HAP-1 (cell line): ENCODE measurements at places on chromosomes 12 and 14.

GRCh38 chr14:73610687-73611086 lies 1.6 kb upstream of the ACOT6 start:
- no peak for DNase-seq

DNA sequence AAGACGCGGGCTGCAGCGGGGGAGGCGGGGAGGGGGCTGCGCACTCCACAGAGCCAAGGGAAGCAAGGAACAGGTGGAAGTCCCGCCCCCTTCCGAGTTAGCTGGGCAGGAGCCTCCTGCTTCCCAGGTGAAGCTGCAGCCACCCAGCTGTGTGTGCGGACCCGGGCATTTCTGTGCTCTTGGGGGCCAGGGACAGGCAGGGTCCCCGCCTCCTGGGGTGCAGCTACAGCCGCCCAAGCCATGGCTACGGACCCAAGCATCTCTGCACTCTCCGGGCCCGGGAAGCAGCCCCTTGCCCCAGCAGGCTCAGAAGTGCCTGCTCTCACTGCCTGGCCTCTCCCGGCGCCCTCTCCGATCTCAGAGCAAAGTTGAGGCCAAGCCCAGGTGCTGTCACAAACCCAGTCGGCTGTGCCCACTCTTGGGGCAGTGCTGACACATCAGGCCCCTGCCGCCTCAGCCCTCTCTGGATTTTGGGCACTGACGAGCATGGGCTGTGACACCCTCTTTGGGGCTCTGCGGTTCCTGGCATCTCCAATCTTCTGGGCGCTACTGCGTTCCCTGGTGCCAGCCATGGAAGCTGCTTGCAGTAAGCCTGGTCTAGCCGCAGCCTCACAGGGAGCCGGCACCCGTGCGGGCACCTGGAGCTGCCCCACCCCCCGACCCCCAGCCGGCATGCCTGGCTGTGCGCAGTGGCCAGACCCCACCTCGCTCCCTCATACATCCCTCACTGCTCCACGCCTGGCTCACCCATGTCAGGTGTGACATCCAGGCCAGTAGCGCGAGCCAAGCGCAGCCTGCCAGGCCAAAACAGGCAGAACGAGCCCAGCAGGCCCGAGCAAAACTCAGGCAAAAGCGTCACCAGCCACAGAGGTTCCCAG lies 8.5 kb upstream of the MGAT4C start:
- DNase-seq, result no peak

DNA sequence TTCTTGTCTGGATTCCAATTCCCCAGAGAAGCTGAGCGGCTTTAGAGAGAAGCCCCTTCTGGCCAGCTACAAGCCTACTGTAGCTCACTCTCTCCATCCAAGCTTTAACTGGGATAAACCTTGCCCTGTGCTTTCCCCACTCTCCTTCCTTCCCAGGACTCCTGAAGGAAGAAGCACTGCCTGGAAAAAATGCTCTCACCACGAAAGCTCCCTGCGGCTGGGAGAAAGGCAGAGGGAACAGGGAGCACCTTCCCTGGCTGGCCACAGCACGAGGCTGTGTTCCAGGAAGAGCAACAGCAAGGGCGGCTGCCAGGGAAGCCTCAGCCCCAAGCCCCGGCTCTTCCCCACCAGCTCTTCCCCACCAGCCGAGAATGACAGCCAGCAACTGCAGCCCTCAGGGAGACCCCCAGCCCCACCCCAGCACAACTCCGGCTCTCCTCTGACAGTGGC lies 40.8 kb upstream of the PNMA1 start:
- no peak for DNase-seq

- DNase-seq, result no peak
Observed at GRCh38 chr14:71824816-71825215, 107.4 kb upstream of the RGS6 start.

- DNase-seq, result peak; percentile 79
Observed at GRCh38 chr14:67268426-67269150, 27.4 kb downstream of the PALS1 start.

GRCh38 chr12:89492883-89493282 lies 31.7 kb downstream of the GALNT4 start:
- no peak for DNase-seq

DNA sequence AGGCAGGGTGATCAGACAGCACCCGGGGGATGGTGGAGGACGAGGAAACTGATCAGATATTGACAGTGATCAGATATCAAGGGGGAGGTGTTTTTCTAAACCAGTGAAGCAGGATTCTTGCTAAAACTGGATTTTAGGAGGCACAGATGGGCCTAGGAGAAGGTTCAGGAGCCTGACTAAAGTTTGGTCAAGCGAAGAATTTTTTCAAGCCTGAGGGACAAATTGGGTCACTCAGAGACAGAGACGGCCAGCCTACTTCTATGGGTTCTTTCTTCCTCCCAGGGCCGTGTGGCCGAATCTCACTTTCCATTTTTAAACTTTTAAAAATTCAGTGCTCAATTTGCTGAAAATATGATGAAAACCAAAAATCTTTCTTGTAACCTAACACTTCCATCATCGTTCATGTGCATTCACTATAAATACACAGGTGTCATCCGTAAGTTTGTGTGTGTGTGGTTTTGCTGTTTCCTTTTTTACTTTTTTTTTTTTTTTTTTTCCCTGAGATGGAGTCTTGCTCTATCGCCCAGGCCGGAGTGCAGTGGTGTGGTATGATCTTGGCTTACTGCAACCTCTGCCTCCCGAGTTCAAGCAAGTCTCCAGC lies 68.5 kb downstream of the RIN3 start:
- no peak for DNase-seq

- no peak for DNase-seq
Observed at GRCh38 chr14:49159081-49159480, 427.1 kb downstream of the RPS29 start.

DNA sequence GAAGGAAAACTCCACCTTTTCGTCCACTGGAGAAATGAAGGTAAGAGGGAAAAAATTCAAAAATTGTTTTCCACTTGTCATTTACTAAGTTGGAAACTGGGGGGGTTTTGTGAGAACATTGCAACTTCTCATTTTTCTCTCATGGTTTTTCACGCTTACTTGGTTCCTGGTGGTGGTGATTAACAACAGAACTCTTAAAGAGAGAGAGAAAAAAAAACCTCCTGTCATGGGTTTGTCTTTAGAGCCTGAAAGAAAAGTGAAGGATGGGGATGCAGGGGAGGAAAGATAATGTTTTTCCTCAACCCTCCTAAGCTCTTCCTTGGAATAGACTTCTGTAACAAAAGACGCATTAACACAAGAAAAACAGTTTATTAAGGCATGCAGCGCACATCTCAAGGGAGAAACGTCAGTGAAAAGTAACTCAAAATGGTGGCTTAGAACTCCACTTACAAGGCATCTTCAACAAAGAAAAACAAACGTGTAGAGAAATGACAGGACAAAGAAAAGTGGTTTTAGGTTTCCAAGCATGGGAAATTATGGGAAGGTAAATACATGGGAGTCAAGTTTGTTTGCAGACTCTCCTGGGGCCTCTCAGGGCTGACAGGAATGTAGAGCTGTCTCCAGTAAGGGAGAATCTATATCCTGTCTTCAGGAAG lies 81.9 kb upstream of the ATF7IP start:
- DNase-seq, result peak; percentile 39

- no peak for DNase-seq
Observed at GRCh38 chr14:64692986-64693809, 11.0 kb upstream of the PLEKHG3 start.

DNA sequence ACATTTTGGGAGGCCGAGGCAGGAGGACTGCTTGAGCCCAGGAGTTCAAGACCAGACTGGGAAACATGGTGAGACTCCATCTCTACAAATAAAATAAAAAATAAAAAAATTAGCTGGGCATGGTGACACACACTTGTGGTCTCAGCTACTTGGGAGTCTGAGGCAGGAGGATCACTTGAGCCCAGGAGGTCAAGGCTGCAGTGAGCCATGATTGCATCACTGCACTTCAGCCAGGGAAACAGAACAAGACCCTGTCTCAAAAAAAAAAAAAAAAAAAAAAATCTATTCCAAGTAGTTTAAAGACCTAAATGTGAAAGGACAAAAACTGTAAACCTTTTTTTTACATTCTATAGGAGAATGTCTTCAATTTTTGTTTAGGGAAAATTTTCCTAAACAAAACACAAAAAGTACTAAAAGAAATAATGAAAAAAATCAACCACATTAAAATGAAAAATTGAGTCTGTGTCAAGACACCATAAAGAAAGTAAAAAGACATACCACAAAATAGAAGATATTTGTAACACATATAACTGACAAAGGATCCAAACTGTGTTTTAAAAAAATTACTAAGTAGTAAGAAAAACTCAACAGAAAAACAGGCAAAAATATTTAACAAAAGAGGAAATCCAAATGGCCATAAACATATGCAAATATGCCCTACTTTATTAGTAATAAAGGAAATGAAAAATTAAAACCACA lies 17.0 kb downstream of the TMEM116 start:
- no peak for DNase-seq

GRCh38 chr12:110846615-110847566 lies at the start of gene CCDC63:
CCDC63 (plus strand) TSS chr12:110846987; CDS start chr12:110852955, 5,968 bp downstream.
- peak; percentile 54 for DNase-seq

DNA sequence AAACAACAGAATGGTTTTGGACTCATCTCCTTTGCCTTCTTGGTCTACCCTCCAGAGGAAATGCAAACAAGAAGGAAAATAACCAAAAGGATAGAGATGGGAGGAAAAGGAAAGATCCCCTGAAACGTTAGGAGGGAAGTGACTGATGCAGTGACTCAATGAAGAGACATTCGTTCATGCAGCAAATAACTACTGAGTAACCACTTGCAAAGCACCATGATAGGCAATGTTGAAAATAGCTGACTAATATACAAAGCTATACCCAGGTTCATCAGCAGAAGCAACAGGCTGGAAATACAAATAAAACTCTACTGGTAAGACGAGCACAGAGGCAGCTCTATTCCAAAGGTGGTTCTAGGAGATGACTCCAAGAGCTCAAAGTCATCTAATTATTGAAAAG lies 41.8 kb downstream of the R3HDM2 start:
- no peak for DNase-seq

GRCh38 chr12:69467366-69467765 lies 2.8 kb upstream of the FRS2 start:
- DNase-seq, result no peak

DNA sequence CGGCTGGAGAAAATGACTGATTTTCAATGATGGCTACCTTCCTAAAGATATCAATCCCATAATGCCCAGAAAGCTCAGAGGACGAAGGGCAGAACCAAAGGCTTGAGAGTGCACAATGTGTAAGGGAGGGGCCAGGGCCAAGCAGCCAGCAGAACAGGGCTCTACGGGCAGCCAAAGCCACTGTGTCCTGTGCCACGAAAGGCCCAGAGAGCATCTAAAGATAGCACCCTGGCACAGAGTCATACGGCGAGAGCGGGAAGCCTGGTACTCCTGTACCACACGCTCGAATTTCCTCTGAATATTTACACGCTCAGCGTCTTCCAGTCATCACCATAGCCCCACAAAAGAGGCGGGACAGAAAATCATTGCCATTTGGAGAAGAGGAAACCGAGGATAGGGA lies 39.5 kb downstream of the PRMT8 start:
- DNase-seq, result no peak

GRCh38 chr12:110337912-110338710 lies 57.1 kb downstream of the ATP2A2 start:
- DNase-seq, result no peak

GRCh38 chr14:104271391-104271790 lies 133.0 kb downstream of the KIF26A start:
- DNase-seq, result no peak

DNA sequence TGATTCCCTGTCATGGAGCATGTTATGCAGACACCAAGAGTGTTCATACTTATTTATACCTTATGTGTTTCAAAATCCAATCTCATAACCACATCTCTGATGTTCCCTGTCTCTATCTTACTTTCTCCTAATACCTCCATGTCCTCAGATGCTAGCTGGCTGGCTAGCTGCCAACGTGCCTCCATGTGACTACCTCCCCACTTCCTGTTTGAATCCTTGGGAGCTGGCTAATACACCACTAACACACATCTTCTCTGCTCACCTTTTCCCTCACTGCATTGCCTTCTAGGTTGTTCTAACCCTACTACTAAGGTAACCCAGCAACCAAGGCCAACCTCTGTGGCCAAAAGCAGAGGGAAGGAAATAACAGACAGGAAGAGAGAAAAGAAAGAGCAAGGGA lies 27.3 kb downstream of the TTC5 start:
- DNase-seq, result no peak

GRCh38 chr12:100402763-100403162 lies 45.9 kb downstream of the SLC17A8 start:
- no peak for DNase-seq

DNA sequence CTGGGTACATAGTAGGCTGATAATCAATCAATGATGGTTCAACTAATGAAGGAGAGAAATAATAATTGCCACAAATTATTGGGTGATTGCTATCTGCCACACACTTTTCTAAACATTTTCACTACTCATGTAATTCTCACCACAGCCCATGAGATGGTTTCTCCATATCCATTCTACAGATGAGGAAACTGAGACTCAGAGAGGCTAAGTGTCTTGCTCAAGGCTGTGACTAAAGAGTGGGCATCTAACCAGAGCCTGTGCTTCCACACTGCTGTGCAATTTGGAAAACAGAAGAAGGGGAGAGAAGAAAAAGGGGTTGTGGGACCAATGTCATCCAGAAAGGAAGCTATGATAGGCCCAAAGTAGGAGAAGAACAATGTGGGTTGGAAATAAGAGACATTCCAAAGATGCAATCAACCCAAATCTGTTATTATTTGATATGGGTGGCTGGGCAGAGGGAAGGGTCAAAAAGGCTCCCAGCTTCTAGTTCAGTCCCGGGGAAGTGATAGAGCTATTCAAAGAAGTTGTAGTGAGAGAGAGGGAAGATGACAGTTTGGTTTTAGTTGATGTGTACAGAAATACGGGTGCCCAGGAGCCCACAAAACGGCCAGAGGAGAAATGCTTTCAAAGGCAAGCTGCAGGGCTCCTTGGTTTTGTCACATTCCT lies 483 bp upstream of the NR1H4 start:
- DNase-seq, result no peak

DNA sequence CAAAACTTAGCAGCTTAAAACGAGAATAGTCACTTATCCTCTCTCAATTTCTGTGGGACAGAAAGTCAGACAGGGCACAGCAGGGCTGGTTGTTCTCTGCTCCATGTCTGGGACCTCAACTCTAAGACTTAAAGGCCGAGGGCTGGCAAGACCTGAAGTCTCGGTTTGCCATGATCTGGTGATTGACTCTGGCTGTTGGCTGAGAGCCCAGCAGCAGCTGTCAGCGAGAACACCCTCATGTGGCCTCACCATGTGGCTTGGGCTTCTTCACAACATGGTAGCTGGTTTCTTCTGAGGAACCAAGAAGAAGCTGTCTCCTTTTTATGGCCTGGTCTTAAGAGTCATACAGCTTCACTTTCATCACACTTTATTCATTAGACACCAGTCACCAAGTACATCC lies 1.7 kb upstream of the VASH1 start:
- DNase-seq, result no peak
